ENCODE measurements at places on chromosomes 12 and 14.

GRCh38 chr14:93946541-93947090 lies 19.5 kb downstream of the FAM181A start:
- no peak for DNase-seq

- peak; percentile 50 for DNase-seq
Observed at GRCh38 chr12:55797068-55797467, 20.5 kb downstream of the SARNP start.

GRCh38 chr14:90447720-90448497 lies 51.1 kb downstream of the CALM1 start:
- DNase-seq: no peak

GRCh38 chr14:36238666-36239363 lies 62.3 kb upstream of the PTCSC3 start:
- no peak for DNase-seq

- DNase-seq: no peak
Observed at GRCh38 chr12:97513950-97514349, 51.3 kb downstream of the RMST start.

GRCh38 chr14:88321692-88322503 lies 1.2 kb downstream of the KCNK10 start:
- DNase-seq: peak; percentile 56

DNA sequence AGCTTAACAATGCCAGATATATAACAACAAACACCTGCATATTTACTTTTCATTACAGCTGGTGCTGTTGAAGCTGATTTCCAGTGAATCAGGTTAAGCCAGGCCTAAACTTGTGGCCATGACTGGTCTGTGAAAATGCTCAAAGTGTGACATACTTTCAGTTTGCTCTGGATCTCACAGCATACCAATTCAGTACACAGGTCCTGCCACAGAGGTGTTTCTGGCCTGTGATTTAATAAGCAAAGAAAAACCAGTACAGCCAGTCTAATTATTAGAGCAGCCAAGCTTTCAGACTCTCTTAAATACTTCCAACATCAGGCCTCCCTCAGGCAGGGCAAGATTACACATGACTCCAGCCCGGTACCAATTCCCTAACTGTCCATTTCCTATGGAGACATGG lies 27.4 kb upstream of the TMCC3 start:
- no peak for DNase-seq

- peak; percentile 54 for DNase-seq
Observed at GRCh38 chr12:131882804-131883520, 11.5 kb upstream of the ULK1 start.

DNA sequence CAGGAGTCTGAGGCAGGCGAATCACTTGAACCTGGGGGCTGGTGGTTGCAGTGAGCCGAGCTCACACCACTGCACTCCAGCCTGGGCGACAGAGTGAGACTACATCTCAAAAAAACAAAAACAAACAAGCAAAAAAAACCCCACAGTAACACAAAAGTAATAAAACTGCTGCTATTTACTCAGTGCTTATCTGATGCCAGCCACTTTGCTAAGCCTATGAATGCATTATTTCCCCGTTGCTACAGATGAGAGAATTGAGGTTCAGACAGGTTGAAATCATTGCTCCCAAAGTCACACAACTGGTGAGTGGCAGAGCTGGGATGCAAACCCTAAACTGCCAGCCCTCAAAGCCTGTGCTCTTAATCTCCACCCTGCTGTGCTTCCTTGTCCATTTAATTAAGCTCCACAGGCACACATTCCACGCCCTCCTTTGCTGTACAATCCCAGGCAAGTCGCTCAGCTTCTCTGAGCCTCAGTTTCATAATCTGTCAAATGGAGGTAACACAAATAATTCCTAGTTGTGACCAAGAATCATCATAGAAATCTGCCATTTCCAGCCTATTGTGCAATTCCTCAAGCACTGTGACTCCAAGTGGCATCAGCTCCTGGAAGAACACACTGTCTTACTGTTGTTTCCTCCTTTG lies 5.7 kb upstream of the OAS3 start:
- DNase-seq: peak; percentile 68

DNA sequence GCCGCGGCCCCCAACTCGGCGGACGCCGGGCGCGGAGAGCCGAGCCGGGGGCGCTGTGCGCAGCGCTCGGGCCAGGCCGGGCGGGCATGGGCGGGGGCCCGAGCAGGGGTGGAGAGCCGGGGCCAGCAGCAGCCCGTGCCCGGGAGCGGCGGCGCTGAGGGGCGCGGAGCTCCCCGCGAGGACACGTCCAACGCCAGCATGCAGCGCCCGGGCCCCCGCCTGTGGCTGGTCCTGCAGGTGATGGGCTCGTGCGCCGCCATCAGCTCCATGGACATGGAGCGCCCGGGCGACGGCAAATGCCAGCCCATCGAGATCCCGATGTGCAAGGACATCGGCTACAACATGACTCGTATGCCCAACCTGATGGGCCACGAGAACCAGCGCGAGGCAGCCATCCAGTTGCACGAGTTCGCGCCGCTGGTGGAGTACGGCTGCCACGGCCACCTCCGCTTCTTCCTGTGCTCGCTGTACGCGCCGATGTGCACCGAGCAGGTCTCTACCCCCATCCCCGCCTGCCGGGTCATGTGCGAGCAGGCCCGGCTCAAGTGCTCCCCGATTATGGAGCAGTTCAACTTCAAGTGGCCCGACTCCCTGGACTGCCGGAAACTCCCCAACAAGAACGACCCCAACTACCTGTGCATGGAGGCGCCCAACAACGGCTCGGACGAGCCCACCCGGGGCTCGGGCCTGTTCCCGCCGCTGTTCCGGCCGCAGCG lies 639 bp downstream of the FZD10 start:
- DNase-seq: peak; percentile 83

DNA sequence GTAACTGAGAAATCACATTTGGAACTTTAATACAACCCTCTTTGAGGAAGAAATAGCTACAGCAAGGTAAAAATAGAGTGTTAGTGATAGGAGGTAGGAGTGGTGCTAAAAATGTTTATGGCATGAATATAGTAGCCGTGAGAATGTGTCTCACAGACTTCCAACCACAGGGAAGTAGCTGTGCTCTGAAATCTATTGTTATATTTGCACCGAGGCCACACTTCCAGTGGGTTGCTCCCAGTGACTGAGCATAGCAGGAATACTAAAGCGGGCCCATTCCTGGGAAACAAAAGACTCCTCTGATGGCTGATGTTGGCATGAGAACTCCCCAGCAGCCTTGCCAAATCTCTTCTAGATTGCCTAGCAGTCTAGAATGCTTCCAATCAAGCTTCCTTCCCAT lies 174.1 kb upstream of the PLXNC1 start:
- no peak for DNase-seq

GRCh38 chr12:127556231-127556886 lies 710.6 kb upstream of the TMEM132C start:
- no peak for DNase-seq

DNA sequence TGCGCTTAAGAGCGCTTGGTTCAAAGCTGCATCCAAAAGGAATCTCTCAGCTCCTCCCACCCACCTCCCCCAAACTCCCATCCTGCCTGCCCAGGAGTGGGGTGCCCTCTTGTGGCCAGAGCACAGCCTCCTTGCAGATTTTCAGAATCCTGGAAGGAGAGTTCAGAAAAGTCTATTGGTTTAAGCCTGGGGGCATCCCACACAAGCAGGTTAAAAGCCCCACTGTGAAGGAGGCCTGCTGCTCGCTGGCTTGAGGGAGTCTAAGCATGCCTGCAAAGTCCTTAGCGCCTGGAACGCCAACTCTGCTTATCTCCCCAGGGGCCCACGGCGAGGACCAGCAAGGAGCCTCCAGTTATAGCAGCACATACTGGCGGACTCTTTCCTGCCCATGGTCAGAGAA lies 297.1 kb downstream of the KSR2 start:
- DNase-seq: peak; percentile 83

GRCh38 chr14:91346838-91347173 lies 70.8 kb downstream of the CCDC88C start:
- DNase-seq: no peak

DNA sequence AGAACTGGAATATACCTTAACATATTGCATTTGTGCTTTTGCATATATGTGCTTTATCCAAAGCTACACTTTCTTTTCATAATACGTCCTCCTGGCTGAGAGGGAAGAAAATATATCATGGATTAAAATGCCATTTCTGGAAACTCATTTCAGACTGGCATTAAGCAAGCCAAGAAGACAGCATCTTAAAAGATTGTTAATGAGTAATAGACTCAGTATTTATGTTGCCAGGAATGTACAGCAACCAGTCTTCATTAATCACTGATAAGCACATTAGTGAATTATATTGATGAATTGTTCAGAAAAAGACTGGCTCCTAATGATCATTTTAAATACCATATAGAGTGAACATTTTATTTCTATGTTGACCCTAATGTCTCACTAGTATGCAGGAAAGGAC lies 134.9 kb upstream of the IFNG-AS1 start:
- no peak for DNase-seq

- DNase-seq: no peak
Observed at GRCh38 chr14:89673512-89674225, 256.6 kb upstream of the FOXN3 start.

- DNase-seq: no peak
Observed at GRCh38 chr14:106786697-106787096, 1260.3 kb downstream of the TMEM121 start.

GRCh38 chr14:81454572-81455218 lies 54.6 kb upstream of the STON2 start:
- DNase-seq: no peak

DNA sequence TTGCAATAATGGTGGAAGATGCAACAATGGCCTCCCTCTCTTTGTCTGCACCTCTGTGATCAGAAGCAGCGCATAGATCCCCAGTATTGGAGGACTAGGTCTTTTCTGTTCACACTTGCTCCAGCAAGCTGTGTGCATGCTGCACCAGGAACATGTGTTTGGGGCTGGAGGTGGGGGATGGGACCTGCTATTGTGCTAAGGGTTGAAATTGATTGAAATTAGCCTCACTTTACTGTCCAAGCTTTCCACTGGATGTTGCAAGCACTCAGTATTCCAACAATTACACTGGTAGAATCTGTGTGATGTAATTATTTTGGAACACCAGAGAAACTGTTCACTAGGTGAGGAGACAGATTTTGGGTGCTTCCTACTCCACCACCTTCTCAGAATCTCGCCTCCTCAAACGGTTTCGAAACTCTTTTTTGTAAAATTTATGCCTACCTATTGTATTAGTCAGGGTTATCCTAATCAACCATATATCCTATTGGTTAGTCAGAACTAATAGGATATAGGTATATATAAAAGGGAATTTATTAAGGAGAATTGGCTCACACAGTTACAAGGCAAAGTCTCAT lies 35.6 kb downstream of the IFT81 start:
- no peak for DNase-seq

DNA sequence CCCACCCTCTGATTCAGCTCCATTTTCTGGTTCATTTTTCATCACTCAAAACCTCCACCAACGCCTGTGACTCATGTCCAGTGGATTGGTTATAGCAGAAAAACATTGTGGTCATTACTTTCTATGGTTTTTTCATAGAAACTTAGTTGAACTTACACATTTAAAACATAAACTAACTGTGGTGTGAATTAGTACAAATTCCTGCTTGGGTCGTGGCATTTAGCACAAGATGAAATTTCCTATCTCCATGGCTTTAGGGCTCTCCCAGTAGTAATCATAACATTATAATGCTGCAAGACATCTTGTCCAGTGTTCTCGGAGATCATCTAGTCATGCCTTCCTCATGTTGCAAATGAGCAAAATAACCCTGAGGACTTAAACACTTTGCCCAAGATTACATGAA lies 7.1 kb downstream of the RNASE7 start:
- no peak for DNase-seq

DNA sequence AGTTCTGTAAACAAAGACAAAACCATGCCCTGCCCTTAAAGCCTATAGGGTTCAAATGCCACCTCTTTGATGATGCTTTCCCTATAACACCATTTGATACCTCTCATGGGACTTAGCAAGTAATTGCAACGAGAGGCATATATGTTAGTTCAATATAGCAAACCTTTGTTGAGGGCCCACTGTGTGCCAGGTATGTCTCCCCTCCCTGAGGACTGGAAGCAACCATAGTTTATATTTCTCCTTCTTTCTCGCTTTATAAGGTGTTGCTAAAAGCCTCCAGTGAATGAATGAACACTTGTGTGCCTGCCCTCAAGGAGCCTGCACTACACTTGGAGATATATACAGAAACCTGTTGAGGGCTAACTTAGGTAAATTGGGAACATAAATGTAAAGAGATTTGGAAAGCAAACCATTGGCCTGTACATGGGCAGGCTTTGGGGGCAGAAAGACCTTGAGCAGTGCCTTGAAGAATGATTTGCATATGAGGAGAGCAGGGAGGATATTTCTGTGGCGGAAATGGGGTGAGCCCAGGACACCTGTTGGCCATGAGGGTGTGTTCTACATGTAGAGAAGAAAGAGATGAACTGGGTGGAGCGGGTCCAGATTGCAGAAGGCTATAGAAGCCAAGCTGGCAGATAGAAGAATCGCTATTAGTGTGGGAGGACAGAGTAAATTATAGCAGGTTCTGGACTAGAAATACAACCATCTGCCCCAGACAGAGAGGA lies 1.8 kb upstream of the CKAP4 start:
- no peak for DNase-seq

- DNase-seq: no peak
Observed at GRCh38 chr14:102947321-102948103, 25.0 kb downstream of the AMN start.

- no peak for DNase-seq
Observed at GRCh38 chr14:85002846-85003245, 527.1 kb upstream of the FLRT2 start.

GRCh38 chr14:101072070-101072469 lies 168.5 kb upstream of the RTL1 start:
- peak; percentile 56 for DNase-seq

DNA sequence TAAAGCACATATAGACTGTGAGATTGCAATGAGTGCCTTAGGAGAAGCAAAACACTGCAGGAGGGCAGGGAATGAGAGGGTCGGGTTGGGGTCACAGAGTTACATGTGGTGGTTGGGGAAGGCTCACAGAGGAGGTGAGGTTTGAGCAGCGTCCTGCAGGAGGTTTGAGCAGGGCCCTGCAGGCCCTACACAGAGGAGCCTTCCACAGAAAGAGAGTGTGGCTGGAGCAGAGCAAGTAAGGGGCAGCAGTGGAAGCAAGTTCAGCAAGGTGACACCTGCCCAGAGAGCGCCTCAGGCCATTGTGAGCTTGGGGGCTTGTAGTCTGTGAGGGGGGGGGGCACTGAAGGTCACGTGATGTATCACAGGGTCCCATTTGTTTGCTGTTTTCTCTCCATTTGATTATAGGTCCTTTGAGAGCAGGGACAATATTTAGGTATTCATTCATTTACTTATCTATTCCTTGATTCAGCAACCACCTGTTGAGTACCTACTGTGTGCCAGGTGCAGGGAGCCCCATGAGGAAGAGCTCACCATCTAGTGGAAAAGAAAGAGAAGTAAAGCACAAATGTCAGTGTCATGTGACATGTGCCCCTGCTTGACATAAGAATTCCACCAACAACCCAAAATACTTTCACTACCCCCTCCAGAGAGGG lies 56.6 kb downstream of the GALNT16 start:
- DNase-seq: peak; percentile 44

GRCh38 chr12:98744680-98745079 lies 99.6 kb downstream of the APAF1 start:
- no peak for DNase-seq

GRCh38 chr12:12759234-12759915 lies 26.1 kb upstream of the APOLD1 start:
- no peak for DNase-seq

GRCh38 chr14:34713681-34714319 lies 593 bp downstream of the CFL2 start:
- DNase-seq: peak; percentile 27
